ENCODE measurements at places on chromosomes 7 and 10. TPM values are rescaled to one million over a fixed set of nuclear protein-coding genes. Genes with fewer than 3 reads are reported as not detected.

SUGCT gene
- total RNA-seq, result 1.4 TPM

AGBL3 gene
- 1.9 TPM for total RNA-seq

AMPH gene
- 0.10 TPM for total RNA-seq

FFAR4 gene
- not detected for total RNA-seq

C10orf53 gene
- total RNA-seq, result not detected

TLX1 gene
- total RNA-seq, result not detected
